CD4-positive, alpha-beta T cell treated with Interleukin-4 for 4 hours (primary cell): ENCODE measurements at places on chromosomes 2 and 18.

- DNase-seq = no peak
These were observed 156.6 kb downstream of the TXNL1 start for GRCh38 chr18:56481751-56482150.

- no peak for DNase-seq
These were observed 600.0 kb upstream of the SLC39A10 start for GRCh38 chr2:195057001-195057400.

- no peak for DNase-seq
These were observed 14.7 kb downstream of the ZC3H6 start for GRCh38 chr2:112290088-112290487.

GRCh38 chr18:76354348-76354747 lies 140.7 kb downstream of the ZNF516 start:
- no peak for DNase-seq

- DNase-seq = no peak
These were observed 51.8 kb downstream of the ACOXL start for GRCh38 chr2:110784047-110784631.

DNA sequence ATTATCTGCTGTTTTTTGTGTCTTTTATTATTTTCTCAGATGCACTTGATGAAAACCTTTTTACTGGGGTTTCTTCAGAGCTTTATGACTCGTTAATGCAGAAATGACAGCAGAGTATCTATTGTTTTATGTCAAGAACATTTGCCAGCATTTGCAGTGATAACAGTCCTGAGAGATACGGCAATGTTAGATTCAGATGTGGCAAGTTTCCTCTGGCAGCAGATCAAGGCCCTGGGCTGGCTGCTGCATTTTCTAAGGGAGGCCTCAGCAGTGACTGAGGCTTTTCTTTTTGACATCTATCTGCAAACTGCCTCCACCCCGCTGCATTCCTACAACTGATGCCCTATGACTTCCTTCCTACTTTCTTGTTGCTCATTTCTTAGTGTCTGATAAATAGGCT lies 40.2 kb downstream of the EFEMP1 start:
- no peak for DNase-seq

DNA sequence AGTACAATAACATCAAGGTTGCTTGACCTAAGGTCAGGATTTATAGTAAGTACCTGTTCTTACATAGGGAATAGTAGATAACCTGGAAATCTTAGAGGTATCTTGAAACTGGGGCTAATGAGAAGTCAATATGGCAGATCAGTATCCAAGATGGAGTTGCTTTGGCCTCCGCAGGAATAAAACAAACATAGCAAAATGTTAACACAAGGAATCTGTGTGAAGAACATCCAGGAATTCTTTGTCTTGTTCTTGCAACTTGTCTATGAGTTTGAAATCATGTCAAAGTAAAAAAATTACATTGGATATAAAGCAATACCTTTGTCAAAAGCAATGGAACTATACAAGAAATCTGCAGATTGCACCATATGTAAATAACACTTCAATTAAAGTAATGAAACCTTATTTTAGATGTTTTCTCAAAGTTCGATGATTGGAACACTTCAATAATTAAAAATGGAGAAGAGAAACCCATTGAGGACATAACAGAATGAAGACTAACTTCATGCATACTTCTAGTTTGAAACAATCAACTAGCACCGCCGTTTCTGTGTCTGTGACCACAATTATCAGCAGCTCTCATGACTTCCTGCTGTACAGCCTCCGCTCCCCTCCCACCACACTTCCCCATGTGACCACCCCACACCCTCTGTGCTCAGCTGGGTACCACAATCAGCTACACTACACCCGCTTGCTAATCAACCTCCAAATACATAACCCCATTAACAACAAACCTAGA lies 27.6 kb downstream of the C2orf76 start:
- DNase-seq = peak; percentile 55

GRCh38 chr18:67639872-67640271 lies 123.4 kb upstream of the DSEL start:
- no peak for DNase-seq

DNA sequence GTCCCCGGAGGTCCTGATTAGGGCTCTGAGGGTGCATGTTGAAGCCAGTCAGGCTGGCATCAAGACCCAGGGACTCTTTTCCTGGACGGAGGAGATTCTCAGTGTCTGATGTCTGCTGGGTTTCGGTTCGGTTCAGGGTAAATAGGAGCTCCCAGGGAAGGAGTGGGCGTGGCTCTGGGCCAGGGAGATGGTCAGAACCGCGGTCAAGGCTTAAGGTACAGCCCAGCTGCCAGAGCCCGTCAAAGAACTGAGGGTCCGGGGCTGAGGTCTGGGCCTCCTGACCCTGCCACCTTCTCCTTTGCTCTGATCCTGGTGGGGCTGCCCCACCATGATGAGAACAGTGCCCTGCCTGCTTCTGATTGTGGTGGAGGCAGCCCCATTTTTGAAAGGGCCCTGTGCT lies 39.8 kb downstream of the LPIN1 start:
- no peak for DNase-seq

DNA sequence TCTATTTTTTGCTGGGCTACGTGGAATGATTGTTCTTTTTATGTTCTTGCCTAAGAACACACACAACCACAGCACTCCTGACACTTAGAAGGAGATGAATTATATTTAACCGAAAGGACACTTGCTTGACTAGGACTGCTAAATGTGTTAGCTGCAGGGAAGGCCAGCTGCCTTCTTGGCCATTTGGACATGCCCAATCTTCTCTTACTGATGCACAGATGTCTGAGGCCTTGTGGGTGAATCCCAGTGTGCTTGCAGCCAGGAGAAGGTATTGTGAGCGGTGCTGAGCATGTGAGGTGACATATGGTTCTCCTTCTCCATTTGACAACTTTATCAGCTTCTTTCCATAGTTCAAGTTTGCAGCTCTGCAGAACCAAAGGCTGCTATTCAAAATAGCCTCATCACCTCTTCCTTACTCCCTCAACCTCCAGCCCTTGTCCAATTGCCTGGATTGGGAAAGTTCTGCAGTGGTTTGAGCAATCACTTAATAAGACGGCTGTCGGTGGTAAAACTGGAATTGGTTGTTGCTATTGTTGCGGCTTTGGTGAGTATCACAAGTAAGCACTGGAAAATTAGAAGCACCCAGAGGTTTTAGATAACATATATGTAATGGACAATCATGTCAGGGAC lies 1113.3 kb downstream of the TSN start:
- no peak for DNase-seq

- DNase-seq = no peak
These were observed 85.2 kb upstream of the GRB14 start for GRCh38 chr2:164706522-164706921.

GRCh38 chr2:168456521-168457189 lies 583 bp downstream of the CERS6 start:
- no peak for DNase-seq

DNA sequence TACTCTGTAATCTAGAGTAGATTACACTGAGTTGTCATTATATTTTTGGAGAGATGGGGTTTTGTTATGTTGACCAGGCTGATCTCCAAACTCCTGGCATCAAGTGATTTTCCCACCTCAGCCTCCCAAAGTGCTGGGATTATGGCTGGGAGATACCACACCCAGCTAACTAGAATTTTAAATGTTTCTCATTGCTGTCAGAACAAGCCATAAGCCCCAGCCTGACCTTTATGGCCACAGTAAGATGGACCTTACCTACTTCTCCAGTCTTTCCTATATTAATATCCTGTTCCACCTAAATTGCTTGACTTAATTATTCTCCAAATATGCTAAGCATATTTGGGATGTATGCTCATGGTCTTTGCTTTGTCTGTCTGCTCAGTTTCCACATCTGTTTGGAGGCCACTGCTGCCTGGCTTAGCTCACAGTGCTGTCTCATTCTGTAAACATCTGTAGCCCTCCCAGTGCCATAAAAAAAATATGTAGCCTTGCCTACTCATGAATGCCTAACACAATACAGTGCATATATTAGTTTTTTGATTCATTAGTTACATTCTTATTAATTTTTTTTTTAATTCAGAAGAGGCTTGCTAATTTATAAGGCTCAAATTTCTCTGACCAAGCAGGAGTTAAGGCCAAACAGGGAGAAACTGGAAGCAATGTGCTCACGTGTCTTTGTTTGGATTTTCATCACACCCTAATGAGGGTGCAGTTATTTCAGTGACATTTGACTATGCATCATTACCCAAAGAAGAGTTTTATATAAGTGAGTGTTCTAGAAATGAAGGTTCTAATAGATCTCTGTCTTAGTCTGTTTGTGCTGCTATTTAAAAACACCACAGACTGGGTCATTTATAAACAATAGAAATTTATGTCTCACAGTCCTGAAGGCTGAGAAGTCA lies 45.3 kb upstream of the PSME4 start:
- DNase-seq = no peak

GRCh38 chr2:147374423-147374811 lies 470.4 kb upstream of the ACVR2A start:
- no peak for DNase-seq

DNA sequence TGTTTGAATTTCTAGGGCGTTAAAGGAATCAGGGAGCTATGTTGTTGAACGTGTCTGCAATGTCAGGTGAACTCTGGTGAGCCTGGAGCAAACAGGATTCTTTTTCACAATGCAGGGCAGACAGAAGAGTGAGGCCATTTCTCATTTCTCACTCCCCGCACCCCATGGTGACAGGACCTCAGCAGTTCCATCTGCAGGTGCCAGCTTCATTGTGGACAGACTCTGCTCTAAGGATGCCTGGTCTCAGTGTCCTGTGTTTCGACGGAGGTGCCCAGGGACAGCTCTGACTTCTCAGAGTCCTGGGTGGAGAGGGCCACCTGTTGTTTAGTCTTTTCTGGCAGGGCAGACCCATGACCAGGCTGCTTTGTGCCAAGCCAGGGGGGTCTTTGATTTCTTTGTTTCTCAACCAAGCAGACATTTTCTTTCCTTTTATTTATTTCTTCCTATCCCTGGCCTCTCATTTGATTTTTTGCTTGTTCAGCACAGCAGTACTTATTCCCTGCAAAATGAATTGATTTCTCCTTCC lies 201.5 kb downstream of the RNF144A start:
- no peak for DNase-seq

GRCh38 chr2:118013724-118014491 lies at the start of gene CCDC93:
Gene CCDC93 (minus strand): TSS chr2:118014070. CDS start chr2:118013995, 75 bp downstream.
- DNase-seq = peak; percentile 82

GRCh38 chr2:188786368-188786841 lies 187.8 kb upstream of the COL3A1 start:
- DNase-seq = no peak

DNA sequence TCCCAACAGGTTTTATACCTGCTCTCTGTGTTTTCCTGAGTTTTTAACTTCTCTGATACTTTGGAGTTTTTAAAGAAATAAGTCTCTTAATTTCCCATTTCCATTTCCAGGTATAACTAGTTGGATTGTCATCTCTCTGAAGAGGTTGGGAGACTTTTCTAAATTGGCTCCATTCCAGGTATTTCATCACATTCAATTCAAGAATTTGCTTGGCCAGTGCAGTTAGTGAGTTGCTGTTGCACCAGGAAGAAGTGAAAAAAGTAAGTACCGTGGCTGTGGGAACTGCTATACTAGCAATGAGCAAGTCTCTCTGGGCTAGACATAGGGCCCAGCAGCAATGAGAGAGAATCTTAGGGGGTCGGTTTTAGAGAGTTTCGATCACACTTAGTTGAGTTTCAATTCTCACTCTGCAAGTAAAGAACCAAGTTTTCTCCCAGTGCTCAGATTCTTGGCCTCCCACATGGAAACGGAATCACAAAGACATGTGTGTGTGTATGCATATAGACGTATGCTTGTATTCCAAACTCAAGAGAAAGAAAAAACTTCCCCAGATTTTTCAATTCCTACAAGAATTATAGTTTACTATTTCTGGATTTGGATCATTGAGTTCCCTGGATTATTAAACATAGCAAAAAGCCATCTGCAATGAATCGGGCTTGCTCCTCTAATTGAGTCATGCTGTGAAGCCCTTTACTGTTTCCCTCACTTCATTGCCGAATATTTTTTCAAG lies 894.4 kb downstream of the BCL11A start:
- DNase-seq = no peak

DNA sequence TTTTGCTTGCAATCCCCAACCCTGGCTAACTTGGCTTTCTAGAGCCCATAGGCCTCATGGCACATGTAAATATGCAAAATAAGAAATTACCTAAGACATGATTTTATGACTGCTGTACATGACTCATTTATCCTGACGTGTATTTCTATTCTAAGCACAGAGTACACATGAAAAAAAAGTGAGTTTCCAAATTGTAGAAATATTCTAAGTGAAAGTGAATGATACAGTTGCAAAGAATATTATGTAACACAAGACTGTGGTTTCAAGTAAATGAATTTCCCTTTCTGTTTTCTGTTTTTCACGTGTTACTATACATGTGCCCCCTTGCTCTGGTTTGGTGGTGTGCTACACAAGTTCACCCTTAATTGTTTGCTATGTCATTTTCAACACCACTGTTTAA lies 162.4 kb downstream of the LRP1B start:
- no peak for DNase-seq

GRCh38 chr2:128801576-128801975 lies 482.9 kb upstream of the HS6ST1 start:
- no peak for DNase-seq

DNA sequence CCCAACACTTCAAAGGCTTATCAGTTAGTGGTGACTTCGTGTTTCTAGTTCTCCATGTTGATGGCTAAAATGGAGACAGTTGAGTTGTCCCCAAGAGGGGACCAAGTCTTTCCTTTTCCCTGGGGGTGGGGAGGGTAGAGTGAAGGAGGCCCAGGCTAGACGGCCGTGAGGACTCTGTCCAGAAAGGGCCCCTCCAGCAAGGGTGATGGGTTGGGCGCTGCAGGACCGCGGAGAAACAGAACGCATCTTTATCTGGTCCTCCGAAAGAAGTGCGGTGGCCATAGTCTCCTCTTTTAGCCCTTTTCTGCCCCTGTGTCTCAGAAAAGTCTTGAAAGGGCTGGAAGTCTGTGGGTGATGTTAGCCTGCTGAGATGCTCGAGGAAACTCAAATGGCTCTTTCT lies 153.2 kb downstream of the GLI2 start:
- DNase-seq = no peak

DNA sequence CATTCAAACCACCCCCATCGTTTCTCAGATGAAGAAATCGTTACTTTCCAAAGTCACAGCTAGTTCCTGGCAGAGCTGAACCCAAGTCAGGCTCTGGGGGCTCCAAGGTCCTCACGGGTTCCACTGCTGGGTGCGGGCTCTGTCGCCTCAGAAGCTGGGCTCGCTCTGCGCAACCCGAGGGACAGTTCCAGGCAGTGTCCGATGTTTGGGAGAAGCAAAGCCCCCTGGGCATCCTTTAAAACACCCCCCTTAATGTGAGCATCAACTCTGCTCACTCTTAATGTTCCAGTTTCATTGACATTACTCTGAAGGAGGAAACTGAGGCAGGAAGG lies 796 bp downstream of the AOX1 start:
- DNase-seq = no peak

DNA sequence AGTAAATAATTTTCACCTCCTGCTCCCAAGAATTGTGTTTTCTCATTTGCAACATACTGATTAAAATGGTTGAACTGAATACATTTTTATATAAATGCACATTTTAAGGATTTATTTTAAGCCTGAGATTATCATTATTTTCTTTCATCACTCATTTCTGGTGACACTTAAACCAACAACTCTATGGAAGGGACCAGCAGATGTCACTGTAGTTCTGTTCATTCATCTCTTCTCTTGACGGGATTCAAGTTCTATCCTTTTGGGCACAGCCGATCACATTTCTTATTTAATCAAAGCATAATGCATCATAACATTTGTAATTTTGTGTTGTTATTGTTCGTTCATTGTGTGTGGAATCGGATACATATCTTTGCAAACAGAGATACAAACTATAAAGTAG lies 417.9 kb downstream of the HRH4 start:
- DNase-seq = no peak
